Activated T-cell treated with anti-CD3 and anti-CD28 coated beads, Interleukin-2, amount 50 U/mL, for 48 hours (primary cell): ENCODE measurements at places on chromosomes 6 and 20.

GRCh38 chr6:82597201-82597600, 233.6 kb downstream of the TPBG start:
- DNase-seq: no peak

DNA sequence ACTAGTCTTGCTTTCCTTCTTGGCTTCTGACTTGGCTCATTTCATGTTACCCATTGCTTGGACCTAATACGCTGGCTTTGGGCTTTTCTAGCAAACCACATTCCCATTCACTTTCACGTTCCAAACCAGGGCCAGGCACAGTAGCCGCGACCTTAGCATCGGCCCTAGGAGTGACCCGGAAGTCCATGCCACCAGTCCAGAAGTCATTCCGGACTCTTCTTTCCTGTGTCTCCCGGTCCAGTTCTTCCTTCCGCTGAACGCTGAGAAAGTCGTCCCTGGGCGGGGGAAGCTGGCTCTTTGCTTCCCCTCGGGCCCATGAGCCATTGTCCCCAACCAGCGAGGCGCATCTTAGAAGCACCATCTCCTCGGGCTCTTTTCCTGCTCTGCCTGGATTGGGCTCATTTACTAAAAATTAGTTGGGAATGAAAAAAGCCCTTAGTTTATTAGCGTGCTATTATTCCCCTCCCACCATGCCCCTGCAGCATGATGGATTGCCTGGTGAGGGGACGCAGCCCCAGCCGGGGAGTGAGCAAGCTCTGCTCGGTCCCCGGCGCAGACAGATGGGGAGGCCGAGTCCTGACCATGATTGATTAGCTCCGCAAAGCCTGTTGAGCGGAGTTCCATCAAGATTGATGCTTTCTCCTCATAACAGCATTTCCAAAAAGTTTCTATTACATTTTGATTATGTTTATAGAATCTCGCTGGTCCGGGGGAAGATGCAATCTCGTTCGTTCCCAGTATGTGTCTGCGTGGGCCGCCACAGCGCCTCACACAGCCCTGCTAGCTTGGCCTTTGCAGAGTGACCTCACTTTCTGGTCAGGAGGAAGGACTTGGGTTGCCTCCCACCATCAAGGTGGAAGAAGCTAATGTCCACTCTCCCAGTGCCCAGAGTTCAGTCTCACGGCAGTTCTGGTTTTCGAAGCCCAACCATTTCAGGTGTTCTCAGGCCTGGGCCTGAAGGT, 115.1 kb upstream of the TOP1 start:
- DNase-seq: no peak

DNA sequence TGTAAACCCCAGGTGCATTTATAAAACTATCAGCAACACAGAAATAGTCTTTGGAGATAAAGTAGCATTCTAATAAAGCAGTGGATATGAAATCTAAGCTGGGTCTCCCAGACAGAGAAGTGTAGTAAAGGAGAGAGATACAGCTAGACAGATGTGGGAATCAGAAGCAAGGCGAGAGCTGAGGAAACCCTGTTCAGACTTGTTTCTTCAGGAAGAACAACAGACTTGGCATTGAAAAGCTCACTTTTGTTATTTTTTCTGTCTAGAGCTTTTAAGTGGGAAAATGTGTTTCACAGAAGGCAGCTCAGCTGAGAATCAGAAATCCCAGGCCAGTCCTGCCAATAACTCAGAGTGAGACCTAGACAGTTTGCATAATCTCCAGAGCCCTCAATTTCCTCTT, 52.9 kb downstream of the SLC35B3 start:
- DNase-seq: no peak

DNA sequence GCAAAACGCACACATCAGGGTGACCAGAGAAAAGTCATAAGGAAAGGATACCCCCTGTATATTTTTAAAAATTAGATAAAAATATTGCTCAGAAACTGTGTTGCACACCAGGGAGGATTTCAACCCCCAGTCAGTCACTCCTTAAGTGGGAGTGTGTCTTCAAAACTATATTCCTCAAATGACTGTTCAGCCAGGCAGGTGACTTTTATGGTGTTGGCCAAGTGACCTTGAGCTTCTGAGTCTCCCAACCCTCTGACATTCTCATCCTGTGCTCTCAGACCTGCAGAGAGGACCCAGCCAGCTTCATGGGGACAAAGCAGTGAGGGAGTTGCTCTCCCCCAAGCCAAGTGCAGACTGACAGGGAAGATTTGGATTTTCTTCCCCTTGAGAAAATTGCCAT, 311.9 kb upstream of the JARID2 start:
- no peak for DNase-seq

- DNase-seq: no peak
Observed at GRCh38 chr20:62644044-62644795, 1.9 kb downstream of the SLCO4A1 start.

DNA sequence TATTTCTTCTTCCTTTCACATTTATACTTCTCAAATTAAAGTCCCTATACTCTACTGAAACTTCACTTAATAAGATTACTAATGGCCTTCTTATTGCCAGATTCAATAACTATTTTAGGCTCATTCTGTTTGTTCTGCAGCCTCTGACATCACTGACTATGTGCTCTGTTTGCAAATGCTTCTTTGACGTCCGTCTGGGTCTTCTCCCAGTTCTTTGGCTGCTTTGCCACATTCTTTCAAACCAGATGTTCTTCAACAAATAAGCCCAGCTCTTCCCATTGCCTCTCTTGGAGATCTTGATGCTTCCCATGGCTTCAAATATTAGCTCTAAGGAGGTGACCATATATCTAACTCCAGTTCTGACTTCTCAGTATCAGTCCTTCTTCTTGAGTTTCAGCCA, 117.4 kb downstream of the BTBD9 start:
- no peak for DNase-seq

DNA sequence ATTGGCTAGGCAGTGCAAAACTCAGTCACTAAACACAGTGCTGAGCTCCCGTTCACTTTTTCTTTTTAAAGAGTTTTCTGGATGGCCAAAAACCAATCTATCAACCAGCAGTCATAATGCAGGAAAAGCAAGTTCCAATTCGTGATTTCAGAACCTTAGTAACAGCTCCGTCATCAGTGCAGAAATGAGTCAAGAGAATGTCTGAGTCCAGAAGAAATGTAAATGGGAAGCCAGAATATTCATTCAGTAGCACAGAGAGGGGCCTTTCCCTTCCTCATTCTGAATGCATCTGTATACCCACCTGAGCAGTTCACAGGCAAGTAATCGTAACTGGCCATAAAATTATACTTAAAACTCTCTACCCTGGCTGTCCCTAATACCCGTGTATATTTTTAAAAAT, 20.4 kb downstream of the HUS1B start:
- DNase-seq: no peak

DNA sequence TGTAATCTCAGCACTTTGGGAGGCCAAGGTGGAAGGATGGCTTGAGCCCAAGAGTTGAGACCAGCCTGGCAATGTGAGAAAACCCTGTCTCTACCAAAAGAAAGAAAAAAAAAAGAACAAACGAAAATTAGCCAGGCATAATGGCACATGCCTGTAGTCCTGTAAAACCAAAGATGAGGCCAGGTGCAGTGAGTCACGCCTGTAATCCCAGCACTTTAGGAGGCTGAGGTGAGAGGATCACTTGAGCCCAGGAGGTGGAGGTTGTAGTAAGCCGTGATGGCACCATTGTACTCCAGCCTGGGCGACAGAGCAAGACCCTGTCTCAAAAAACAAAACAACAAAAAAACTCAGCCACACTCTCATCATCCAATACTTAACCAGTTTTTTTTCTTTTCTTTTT, 32.5 kb upstream of the KIF3B start:
- no peak for DNase-seq

- peak; percentile 75 for DNase-seq
Observed at GRCh38 chr6:90411292-90411781, 114.7 kb upstream of the BACH2 start.

DNA sequence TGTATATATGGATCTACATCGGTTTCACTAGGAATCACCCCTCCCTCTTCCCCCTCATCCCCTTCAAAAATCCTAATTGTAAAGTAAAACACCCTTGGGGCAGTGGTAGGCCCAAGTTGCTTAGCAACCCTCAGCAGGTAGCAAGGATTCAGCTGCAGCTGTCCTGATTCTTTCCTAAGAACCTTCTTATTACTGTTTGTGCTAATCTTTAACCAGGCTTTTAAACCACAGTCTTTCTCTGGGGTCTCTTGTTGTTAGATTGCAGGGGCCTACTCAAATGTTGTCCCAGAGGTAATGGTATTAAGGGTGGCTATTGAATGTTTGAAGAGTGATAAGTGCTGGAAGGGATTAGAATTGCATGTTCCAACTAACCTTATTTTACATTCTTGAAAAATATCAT, 46.4 kb downstream of the PRL start:
- DNase-seq: no peak

- no peak for DNase-seq
Observed at GRCh38 chr6:28251661-28252008, 434 bp downstream of the ZKSCAN4 start.

DNA sequence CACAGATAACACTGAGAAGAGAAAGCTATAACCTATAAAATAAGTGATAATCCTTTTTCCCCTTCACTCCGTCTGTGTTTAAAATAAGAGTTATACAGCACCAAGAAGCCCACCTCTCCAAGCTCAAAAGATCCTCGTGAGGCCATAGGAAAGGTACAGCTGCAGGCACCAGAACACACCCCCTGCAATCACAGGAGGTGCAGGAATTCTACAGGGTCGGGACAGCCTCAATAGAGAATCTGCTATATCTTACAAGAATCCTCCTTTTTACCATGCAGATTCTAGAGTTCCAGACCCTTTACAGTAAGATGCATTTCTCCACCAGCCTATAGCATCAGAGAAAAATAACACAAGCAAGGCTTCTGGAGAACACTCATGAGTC, 5.0 kb upstream of the ADGRF1 start:
- no peak for DNase-seq

GRCh38 chr6:170291271-170292110, 613 bp upstream of the DLL1 start:
- peak; percentile 58 for DNase-seq

DNA sequence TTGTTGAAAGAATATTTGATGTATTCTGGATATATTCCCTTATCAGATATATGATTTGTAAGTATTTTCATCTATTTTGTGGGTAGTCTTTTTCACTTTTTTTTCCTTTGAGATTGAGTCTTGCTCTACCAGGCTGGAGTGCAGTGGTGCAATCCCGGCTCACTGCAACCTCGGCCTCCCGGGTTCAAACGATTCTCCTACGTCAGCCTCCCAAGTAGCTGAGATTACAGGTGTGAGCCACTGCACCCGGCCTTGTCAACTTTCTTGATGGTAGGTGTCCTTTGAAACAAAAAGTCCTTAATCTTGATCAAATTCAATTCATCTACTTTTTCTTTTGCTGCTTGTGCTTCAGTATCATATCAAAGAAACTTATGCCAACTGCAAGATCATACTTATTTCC, 297.2 kb upstream of the NRSN1 start:
- DNase-seq: no peak

DNA sequence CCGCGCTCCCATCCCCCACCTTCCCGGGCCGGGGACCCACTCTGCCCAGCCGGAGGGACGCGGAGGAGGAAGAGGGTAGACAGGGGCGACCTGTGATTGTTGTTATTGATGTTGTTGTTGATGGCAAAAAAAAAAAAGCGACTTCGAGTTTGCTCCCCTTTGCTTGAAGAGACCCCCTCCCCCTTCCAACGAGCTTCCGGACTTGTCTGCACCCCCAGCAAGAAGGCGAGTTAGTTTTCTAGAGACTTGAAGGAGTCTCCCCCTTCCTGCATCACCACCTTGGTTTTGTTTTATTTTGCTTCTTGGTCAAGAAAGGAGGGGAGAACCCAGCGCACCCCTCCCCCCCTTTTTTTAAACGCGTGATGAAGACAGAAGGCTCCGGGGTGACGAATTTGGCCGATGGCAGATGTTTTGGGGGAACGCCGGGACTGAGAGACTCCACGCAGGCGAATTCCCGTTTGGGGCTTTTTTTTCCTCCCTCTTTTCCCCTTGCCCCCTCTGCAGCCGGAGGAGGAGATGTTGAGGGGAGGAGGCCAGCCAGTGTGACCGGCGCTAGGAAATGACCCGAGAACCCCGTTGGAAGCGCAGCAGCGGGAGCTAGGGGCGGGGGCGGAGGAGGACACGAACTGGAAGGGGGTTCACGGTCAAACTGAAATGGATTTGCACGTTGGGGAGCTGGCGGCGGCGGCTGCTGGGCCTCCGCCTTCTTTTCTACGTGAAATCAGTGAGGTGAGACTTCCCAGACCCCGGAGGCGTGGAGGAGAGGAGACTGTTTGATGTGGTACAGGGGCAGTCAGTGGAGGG, 2.8 kb downstream of the SOX4 start:
- peak; percentile 46 for DNase-seq

- no peak for DNase-seq
Observed at GRCh38 chr6:148470606-148471465, 128.2 kb downstream of the SASH1 start.

GRCh38 chr6:132764370-132764769, 6.7 kb upstream of the VNN2 start:
- no peak for DNase-seq

DNA sequence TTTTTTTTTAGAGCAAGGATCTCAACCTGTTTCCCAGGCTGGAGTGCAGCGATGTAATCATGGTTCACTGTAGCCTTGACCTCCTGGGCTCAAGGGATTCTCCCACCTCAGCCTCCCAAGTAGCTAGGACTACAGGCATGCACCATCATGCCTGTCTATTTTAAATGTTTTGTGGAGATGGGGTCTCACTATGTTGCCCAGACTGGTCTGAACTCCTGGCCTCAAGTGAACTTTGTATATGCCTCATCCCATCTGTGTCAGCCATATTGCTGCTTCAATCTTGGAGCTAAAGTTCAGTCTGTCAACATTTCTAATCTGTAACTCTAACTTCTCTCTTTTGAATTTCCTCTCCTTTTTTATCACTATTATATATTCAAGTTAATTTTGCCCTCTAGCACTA, 54.3 kb downstream of the CD164 start:
- DNase-seq: no peak

DNA sequence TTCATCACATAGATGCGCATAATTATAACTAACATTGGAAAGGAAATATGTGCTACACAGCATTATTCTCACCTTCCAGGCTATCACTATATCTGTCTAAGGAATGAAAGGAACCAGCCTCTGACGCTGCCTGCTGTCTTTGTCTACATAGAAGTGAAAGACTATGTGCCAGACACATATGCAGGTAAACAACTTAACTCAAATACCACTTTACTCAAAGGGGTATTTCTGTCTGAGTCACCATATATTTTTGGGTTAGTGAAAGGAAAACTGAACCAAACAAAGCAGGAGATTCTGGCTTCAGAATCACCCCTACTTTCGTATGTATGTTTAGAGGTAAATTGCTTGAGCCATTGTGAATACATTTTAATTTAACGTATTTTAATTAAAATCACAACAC, 328.6 kb upstream of the PLCB4 start:
- no peak for DNase-seq

- no peak for DNase-seq
Observed at GRCh38 chr6:55955684-55956083, 80.3 kb upstream of the BMP5 start.

- no peak for DNase-seq
Observed at GRCh38 chr20:63768591-63769515, 29.3 kb downstream of the SLC2A4RG start.

- no peak for DNase-seq
Observed at GRCh38 chr6:25537349-25538018, 114.5 kb upstream of the SCGN start.
